NB4 (cell line): ENCODE measurements at places on chromosomes 1 and 21.

DNA sequence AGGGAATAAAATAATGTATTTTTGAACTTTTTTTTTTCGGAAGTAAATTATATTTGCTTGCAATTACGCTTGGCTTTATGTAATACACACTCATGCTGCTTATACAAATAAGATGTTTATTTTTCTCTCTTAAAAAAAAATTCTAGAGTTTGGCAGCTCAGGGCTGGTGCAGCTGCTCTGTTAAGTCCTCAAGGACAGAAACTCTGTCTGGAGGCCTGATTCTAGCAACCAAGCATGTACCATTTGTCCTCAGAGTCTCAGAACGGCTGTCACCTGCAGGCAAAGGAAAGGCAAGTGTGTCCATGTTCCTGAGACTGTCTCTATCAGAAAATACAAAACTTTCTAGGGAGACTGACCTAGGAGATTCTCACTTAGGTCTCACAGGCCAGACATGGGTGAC lies 23.2 kb upstream of the CLDN17 start:
- no peak for DNase-seq

DNA sequence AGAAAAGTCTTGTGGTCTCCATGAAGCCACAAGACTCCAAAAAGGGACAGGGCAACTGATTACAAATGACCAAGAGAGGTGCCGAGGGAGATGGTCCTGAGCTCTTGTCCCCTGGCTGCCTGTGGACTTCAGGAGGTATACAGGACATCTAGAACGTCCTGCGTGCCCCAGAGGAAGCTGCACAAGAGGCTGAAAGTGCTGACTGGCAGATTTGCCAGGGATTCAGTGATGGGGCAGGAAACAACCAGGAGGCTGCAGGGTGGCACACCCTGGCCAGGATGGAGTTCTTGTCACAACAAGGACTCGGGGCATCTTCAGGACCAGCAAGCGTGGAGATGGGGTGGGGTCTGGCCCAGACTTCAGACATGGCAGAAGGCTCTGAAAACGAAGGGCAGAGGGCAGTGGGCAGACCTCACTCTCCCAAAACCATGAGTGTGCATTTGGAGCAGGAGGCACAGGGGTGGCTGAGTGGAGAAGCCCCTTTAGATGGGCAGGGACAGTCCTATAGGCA lies 13.4 kb upstream of the PKP1 start:
- DNase-seq, result no peak

DNA sequence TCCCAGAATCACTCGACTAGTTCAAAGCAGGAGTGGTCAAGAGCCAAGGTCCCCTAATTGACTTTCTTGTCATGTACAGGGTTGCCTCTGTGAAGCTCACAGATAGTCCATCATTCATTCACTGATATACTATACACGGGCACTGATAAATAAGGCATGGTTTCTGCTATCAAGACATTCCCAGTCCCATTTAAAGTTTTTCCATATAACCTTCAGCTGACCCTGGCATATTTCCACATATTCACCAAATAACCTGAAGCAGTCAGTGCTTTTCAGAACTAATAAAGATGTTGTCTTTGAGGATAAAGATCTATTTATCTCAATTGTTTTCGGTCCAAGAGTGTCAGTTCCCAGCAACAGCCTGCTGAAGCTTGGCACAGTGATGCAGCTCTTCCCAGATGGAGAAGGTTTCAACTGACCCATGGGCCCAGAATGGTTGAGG lies 173.4 kb downstream of the ZZZ3 start:
- DNase-seq, result no peak

DNA sequence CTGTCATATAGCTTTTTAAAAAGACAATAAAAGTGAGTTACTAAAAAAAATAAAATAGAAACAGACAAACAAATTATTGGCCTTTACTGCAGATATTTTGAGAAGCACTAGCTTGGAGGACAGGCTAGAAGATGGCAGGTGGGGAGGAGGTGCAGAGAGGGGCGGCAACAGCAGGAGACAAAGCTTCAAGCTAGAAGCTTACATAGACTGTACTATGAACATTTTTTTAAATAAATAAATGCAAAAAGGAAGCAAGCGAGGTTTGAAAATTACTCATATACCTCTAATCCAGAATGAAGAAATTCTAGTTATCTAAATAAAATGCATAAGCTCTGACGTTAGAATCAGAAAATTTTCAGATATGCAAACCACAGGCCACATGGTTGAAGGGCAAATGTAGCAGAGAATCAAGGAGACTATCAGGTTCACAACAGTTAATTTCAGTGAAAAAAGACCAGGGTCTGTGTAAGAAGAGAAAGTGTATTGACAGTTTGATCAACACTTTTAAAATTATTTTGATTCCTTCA lies 54.9 kb downstream of the NRIP1 start:
- DNase-seq, result no peak

DNA sequence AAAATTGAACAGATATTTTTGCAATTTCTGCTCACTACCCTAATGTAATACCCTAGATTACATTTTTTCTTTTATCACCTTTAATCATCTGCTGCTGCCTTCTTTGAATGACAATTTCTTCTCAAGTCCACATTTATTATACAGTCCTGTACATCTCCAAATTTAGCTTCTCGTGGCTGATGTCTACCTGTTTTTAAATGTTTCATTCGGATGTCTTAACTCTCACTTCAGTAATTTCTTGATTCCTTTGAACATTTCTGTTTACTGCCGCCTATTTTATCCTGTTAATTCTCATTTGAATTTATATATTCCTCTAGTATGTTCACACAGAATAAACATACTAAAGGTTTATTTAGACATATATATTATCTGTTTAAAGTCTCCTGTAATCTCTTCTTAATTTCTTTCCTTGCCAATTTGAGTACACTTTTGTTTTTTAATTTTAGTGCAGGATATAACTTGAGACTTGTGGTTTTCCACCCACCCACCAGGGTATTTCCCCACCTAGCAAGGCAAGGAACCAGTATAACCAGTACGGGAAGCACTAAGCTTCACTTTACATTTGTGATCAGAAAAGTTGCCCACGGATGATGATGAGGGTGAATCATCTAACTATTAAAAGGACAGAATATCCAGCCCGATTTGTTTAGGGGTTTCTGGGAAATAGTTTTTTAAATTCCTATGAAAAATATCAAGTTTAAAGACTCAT lies 12.7 kb downstream of the INSL5 start:
- peak; percentile 4 for DNase-seq

DNA sequence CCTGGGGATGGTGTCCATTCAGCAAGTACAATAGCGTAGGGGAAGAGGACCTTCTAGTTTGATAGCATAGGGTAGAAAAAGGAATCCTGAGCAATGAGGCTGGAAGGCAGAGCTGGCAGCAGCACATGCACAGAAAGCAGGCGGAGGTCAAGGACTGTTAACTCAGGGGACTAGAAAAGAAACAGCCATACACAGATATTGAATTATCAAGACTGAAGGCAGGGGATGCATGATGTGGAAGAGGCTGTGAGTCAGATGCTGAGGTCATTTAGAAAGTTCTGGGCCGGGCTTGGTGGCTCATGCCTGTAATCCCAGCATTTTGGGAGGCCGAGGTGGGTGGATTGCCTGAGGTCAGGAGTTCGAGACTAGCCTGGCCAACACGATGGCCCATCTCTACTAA lies 65.6 kb downstream of the OPTC start:
- no peak for DNase-seq

DNA sequence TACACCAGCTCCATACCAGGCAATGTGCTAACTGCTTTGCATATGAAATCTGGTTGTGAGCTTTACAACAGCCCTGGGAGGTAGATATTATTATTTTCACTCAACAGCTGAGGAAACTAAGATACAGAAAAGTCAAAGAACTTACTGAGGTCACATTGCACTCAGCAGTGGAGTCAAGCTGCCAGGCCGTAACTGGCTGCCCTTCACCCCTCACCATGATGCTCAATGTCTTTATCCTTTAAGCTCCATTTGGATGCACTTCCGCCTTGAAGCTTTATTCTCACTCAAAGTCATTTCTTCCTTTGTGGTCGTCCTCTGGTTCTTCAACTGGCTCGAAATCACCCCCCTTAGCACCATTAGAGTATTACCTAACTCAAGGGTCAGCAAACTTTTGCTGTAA lies 81.7 kb upstream of the RALGPS2 start:
- DNase-seq, result no peak

- no peak for DNase-seq
Measured at GRCh38 chr1:176055398-176055797, 151.7 kb downstream of the COP1 start.

GRCh38 chr1:210438928-210439841 lies 110.5 kb downstream of the HHAT start:
- DNase-seq, result no peak

DNA sequence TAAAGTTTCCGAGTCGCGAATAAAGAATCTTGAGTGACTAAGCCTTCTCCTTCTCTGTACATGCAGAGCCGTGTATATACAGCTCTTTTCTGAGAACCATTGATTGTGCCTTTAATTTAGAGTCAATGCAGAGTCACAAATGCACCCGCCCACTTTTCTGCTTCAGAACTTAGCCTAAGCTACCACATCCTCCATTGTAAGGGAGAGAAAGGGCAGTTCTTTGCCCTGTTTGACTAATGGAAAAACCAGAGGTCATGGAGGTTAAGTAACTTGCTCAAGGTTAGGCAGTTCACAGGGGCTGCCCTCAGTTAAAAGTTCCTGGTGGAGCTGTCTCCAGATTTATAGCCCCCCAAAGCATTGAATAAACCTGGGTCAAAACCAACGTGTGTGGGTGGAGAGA lies 139.6 kb downstream of the TOMM20 start:
- no peak for DNase-seq

GRCh38 chr1:17370618-17371017 lies 1.4 kb upstream of the PADI6 start:
- DNase-seq, result peak; percentile 28

GRCh38 chr1:2273401-2274090 lies 45.4 kb downstream of the SKI start:
- no peak for DNase-seq
